Natural killer cell (primary cell): ENCODE measurements at places on chromosomes 6 and 20.

GRCh38 chr6:2127484-2127911, 117.9 kb downstream of the GMDS start:
- peak; percentile 38 for DNase-seq

DNA sequence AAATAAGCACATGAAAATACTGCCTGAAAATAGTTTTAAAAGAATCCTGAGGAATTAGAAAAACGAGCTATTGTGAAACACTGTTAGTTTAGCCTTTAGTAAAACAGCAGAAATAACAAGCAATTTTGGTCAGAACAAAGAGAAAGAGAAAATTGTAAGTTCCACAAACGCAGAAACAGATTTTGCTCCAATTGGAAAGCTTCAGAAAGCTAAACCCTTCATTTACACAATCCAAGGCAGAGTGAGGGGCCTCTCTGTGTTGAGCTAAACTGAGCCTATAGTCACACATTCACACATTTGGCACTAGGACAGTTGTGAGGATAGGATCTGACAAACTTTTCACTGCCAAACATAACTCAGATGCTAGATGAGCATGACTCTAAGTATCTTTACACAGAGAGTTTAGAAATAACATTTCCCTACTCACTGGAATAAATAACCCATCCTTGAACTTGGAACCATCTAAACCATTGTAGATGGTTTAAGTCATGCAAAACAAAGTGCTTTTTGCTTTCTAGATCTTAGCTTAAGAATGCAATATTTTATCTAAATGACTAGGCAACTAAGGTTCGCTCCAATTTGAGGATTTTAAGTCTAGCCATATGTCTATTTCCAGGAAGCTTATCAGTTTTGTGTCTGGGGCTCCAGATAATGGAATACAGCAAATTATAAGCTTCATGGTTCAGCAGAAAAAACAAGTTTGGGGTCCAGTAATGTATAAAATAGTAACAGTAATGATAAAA, 122.6 kb downstream of the SGK1 start:
- no peak for DNase-seq

DNA sequence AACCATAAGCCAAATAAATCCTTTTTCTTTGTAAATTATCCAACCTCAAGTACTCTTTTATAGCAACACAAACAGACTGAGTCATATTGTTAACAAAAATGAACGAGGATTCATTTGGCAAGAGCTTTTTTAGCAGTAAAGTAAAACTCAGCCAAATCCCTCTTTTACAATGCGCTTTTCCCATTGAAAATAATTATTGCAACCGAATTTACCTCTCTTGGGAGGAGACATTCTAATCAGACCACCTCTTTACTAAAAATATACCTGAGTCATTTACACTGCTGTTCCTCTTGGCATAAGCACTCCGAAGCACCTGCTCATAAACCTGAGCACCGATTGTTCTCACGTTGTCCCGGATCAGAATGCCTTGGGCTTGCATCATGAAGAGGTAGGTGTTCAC, 57.4 kb downstream of the B4GALT5 start:
- no peak for DNase-seq

- DNase-seq = no peak
Observed at GRCh38 chr6:3670356-3670755, 81.2 kb downstream of the PXDC1 start.
